Left cardiac atrium (tissue), 4 donors: ENCODE measurements at places on chromosomes 7 and 10.

GRCh38 chr7:43296306-43296705 is 183.9 kb downstream of the HECW1 start:
- DNase-seq = no peak

DNA sequence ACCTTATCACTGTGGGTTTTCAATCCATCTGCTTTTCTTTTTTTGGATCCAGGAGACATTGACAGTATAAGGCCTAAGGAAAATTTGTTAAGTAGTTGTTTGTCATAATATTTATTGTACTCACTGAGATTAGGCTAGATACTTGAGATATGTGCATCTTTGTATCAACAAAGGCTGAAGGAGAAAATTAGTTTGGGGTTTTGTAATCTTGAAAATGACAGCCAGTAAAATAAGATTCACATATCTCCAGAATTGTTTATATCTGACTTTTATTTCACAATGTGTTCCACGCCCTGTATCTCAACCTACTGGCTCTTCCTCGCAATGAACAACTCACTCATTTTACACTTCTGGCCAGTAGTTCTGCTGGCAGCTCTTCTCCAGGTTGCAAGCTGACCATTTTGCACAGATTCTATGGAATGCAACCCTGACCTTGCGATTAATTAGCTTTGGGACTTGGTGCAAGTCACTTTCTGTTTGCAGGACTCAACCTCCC is 132.7 kb downstream of the GATA3 start:
- DNase-seq = no peak

DNA sequence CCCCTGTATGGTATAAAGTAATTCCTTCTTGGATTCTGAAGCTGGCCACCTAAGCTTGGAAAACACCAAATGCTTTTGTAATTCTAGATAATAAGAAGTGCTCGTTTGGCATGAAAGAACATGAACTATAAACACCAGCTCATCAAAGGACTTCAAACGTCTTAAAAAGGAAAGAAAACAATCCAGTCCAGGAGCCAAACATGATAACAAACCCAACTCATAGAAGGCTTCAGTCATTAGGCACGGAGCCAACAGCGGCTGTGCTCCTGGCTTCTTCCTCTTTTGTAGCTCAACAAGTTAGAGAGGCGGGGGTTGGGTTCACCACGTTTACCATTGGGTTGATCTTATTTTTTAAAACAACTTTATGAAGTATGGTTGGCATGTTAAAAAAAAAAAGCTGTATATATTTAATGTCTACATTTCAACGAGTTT is 56.4 kb upstream of the ECHDC3 start:
- peak; percentile 80 for DNase-seq

DNA sequence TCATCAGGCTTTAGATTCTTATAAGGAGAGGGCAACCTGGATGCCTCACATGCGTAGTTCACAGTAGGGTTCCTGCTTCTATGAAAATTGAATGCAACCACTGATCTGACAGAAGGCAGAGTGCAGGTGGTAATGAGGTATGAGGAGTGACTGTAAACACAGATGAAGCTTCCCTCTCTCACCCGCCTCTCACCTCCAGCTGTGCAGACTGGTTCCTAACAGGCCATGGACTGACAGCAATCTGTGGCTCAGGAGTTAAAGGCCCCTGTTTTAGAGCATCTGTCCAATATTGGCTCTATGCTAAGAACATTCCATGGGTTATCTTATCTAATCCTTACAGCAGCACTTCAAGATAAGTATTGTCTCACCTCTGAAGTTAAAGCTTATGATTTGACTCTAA is 213.5 kb upstream of the NRP1 start:
- no peak for DNase-seq

- no peak for DNase-seq
Measured at GRCh38 chr10:58813573-58813972, 300.9 kb downstream of the BICC1 start.

- no peak for DNase-seq
Measured at GRCh38 chr7:48130658-48131108, 40.6 kb upstream of the ABCA13 start.

- DNase-seq = peak; percentile 10
Measured at GRCh38 chr10:70757856-70758255, 27.3 kb downstream of the TBATA start.

DNA sequence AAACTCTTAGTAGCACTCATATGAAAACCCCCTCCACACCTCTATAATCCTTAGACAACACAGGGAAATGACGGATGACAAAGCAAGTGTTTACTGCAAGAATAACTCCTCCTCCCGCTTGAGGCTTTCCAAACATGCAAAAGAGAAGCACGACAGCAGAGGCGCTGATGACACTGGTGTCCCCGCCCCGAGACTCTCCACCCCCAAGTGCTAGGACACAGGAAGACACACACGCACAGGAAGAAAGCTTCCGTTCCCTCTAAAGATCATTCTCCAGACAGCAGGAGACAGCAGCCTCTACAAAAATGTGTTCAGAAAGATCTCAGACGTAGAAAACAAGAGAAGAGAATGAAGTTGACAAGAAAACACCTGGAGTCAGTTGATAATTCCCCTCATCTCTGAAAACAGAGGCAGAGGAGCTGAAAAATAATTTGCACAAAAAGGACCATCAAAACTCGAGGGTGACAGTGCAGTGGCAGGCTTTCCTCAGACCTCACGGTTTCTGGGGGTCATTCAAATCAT is 90.2 kb downstream of the DLG5 start:
- peak; percentile 73 for DNase-seq

- peak; percentile 72 for DNase-seq
Measured at GRCh38 chr10:98391578-98391991, 23.4 kb downstream of the PYROXD2 start.

DNA sequence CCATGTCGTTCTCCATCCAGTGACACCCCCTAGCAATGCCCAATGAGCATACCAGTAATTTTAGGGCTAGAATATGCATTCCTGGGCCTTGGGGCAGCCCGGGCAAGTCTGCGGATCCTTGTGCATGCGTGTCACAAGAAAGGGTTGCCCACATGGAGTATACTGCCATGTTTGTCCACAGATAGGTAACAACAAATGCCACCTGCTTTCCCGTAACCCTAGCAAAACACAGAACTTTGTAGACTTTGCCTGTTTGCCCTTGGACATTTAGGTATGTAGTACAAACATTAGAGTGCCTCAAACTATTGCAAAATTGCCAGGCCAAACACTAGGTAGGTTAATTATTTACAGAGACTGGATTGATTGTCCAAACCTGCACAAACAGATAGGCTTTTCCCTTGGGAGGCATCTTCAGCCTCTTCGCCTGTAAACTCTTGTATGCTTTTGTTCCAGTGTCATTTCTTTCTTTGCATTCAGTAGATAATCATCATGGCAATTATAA is 117.0 kb downstream of the ADCY1 start:
- no peak for DNase-seq

DNA sequence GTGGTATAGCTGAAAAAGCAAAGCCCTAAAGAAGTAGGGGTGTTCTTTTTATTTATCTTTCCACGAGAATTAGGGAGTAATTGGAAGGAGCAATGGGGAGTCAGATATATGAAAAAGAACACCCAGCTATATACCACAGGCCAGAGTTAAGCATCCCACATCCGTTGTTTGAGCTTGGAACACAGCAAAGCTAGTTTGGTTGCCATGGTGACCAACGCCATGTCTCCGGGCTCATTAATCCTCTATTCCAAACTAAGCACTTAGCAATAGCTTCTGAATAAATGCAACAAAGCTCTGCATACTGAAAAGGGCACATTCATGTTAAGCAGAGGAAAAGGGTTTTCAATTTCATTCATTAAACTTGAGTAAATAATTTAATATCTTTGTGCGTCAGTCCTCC is 23.5 kb downstream of the ASB4 start:
- DNase-seq = no peak

GRCh38 chr10:12264204-12264940 is 68.4 kb downstream of the CDC123 start:
- DNase-seq = peak; percentile 84

GRCh38 chr10:127198307-127198706 is 1.9 kb upstream of the INSYN2A start:
- DNase-seq = no peak

- no peak for DNase-seq
Measured at GRCh38 chr10:76461024-76461423, 1029.6 kb downstream of the LRMDA start.

GRCh38 chr7:69920797-69921196 is 322.5 kb downstream of the AUTS2 start:
- no peak for DNase-seq

GRCh38 chr10:34063592-34063991 is 729.1 kb upstream of the NRP1 start:
- no peak for DNase-seq

DNA sequence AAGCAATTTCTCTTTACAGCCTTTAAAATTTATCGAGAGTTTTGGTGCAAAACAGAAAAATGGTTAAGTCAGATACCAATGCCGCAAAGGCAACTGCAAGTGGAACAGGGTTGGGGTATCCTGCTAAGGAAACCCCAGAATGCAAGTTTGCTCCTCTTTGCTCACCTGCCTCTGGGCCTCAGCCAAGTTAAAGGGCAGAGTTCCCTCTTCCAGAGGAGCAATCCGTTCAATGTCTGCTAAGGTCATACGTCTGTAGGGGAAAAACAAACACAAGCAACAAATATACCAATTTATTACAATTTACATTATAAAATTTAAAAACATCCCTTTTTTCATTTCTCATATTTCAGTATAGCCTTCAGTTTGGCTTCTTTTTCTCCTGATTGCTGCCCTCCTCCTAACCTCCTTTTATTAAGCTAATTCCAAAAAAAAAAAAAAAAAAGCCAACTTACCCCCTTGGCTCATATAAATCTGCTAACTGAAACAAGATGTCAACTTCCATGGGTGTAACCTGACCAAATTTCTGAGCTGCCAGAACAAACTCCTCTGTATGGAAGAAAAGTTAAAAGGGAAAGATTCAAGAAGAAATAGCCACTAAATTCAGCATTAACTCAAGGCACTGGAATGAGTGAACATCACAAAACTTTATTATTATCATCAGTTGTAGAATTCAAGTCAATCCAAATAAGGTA is 132.6 kb downstream of the SLC25A13 start:
- DNase-seq = no peak

DNA sequence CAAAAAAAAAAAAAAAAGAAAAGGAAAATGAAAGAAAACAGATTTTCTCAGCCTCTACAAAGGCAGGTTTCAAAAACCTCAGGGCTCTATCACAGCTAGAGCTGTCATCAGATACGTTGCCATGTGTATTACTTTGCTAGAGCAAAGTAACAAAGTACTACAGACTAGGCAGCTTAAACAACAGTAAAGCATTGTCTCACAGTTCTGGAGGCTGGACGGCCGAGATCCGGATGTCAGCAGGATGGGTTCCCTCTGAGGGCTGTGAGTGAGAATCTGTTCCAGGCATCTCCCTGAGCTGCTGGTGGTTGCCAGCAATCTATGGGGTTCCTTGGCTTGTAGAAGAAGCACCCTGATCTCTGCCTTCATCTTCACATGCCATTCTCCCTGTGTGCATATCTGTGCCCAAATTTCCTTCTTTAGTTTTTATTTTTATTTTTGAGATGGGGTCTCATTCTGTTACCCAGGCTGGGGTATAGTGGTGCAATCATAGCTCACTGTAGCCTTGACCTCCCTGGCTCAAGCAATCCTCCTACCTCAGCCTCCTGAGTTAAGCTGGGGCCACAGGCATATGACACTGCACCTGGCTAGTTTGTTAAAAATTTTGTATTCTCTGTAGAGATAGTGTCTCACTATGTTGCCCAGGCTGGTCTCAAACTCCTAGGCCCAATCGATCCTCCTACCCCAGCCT is 48.9 kb upstream of the KDM7A start:
- no peak for DNase-seq

GRCh38 chr10:96494694-96495093 is 19.0 kb downstream of the TLL2 start:
- DNase-seq = no peak

GRCh38 chr10:44020322-44021111 is 364.4 kb downstream of the CXCL12 start:
- no peak for DNase-seq

- no peak for DNase-seq
Measured at GRCh38 chr7:111092406-111093236, 1.7 kb downstream of the LRRN3 start.

GRCh38 chr10:88522715-88523114 is 60.4 kb downstream of the RNLS start:
- no peak for DNase-seq

- no peak for DNase-seq
Measured at GRCh38 chr7:129777195-129777844, 165.8 kb downstream of the NRF1 start.

- DNase-seq = no peak
Measured at GRCh38 chr10:17216217-17216900, 11.7 kb upstream of the VIM start.

DNA sequence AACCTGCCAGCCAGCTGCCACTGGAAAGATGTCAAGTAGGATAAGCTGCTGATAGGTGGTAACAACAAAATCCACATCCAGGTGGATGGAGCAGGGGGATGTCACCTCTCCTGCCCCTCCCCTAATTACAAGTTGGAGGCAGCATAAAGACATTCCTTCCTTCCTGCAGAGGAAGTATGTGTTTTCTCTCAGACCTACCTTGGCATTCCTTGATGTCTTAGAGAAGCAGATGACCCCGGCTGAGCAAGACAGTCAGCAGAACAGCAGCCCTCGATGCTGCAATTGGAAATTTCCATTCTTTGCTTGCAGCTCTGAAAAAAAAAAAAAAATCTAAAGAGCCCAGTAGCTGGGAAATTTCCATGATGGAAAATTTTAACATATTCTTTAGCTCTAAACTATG is 137.5 kb upstream of the MKLN1 start:
- DNase-seq = no peak

DNA sequence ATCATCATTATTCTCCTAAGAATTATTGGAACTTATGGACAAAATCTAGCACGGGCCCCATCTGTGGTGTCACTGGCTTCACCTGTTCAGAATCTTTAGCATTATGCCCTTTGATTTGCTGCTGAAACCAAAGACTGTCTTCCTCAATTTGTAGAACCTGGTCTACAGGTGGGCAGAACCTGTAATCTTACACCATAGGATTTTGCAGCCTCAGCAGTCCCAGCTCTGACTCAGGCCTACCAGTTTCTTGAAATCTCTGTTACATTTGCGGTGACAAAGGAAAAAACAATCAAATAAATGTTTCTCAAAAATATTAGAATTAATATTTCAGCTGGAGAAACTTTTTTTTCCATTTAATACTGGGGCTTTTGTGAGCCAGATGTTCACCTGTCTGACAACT is 86.1 kb downstream of the EPDR1 start:
- no peak for DNase-seq

GRCh38 chr10:97520520-97520919 is 21.8 kb downstream of the UBTD1 start:
- no peak for DNase-seq

GRCh38 chr10:12847361-12847975 is 154.0 kb downstream of the CCDC3 start:
- DNase-seq = no peak

DNA sequence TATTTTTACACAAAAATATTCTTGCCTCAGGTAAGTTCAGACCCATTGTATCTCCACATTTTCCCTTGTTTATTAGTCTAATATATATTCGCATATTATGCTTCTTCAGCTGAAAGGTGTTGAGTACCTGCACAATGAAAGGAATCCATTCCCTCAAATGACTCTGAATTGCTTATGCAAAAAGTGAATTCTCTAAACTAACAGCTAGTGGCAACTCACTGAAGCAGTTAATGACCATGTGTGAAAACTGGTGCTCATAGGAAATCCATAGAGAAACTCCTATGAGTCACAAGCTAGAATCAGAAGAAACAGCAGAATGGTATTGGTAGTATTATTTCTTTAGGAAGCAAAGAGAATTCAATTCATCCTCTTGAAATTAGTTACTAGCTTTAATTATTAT is 33.5 kb upstream of the RNF148 start:
- no peak for DNase-seq
